ENCODE measurements at places on chromosomes 13 and 19. TPM values are rescaled to one million over a fixed set of nuclear protein-coding genes. Genes with fewer than 3 reads are reported as not detected.

FUT1 gene
- 6.2 TPM for total RNA-seq

GRCh38 chr13:36057041-36057440 is 74.1 kb downstream of the DCLK1 start:
- DNase-seq, result no peak
- H3K27ac ChIP-seq, result no peak overlapping the region
- H3K4me1 ChIP-seq, result no peaks in the 10 kb centered on the region
- H3K27me3 ChIP-seq, result no peaks in the 10 kb centered on the region

DNA sequence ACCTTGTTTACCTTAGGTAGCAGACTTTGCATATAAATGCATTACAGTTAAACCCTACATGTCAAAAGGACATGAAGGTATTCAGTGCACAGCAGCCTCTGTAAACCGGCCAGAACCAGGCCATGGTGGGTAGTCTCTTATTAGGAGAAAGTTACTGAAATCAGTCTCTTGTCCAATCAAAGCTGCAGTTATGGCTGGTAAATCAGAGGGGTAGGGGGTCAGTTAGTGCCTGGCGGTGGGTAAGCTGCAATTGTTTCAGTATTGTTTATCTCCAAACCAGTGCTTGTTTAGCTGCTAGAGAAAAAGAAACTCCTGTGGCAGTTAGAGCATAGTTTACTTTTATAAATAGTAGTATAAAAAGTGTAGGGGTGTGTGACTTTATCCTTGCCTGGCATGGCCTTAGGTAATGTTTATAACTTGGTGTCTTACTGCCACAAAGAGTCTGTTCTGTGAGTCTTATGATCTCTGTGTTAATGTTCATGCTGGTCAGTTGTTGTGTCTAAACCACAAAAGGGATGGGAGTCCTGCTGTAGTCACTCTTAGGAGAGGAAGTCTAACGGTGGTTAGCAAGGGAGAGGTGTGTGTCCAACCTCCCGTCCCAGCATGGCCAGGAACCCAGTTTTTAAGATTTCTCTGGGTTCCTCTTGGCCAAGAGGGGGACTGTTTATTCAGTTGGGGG is 28.0 kb downstream of the CHST8 start:
- H3K4me1 ChIP-seq, result no peaks in the 10 kb centered on the region
- no peak for DNase-seq
- no peak overlapping the region for H3K4me3 ChIP-seq
- H3K27ac ChIP-seq, result no peak overlapping the region
- no peaks in the 10 kb centered on the region for H3K27me3 ChIP-seq

DNA sequence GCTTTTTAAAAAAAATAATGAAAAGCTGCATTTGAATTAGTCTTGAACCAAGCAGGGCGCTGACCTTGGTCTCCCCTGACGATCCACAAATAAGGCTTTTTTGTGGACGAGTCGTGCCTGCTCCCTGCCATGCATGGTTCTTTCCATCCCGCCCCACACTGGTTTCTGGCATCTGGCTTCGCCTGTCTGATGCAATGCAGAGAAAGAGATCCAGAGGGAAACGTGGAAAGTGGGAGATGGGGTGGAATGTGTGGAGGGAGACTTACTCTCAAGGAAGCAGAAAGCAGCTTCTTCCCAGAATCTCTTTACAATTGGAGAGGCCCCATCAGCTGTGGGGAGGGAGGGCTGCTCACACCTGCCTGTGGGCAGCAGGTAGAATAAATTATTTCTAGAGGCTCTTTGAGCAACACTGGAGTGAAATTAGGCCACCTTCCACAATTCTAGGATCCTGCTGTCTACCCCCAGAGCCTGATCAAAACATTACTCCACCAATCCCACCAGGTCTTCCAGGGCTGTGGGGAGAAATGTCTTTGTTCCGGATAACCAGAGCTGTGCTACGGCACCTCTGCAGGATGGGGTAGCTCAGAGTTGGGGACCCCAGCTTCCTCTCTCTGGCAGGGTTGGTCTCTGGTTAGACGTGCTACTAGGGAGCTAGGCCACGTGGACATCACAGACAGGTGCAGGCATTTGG is 183.5 kb downstream of the UQCRFS1 start:
- H3K4me3 ChIP-seq, result no peak overlapping the region
- no peaks in the 10 kb centered on the region for H3K36me3 ChIP-seq
- no peaks in the 10 kb centered on the region for H3K4me1 ChIP-seq

GRCh38 chr13:44710576-44710975 is 134.4 kb upstream of the TSC22D1 start:
- no peaks in the 10 kb centered on the region for H3K36me3 ChIP-seq
- H3K27ac ChIP-seq, result no peak overlapping the region
- H3K27me3 ChIP-seq, result no peaks in the 10 kb centered on the region

DNA sequence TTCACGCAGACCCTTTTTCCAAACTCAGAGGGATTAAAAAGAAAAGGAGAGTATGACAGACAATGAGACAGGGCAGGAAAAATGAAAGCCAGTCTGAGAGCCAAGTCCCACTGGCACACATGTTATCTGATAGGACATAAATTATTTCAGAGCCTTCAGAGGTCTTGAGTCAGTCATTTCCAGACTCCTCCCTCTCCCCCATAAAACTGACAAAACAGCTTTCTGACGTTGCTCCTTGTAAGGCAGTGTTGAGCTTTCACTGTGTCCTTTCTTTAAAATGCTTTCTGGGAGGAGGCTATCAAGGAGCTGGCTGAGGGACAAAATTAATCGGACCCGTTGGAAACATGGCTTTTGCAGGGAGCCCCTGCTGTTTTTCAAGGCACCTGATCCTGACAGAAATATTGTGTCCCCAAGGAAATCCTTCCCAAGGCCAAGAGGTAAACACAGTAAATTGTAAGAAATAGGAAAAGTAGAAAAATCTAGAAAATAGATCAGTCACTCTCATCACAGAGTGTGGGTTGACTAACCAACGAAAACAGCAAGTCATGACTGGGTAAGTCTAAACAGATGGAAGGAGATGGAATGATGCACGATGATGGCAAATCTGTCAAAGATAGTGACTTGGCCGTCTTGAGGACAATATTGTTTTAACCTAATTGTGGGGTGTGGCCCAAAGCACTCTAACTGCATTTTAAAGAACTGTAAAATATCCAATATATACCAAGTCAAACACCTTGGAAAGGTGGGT is 89.7 kb downstream of the DCT start:
- H3K4me1 ChIP-seq, result no peaks in the 10 kb centered on the region
- no peak overlapping the region for H3K4me3 ChIP-seq
- no peak for DNase-seq
- no peaks in the 10 kb centered on the region for H3K36me3 ChIP-seq
- no peaks in the 10 kb centered on the region for H3K27me3 ChIP-seq

DNA sequence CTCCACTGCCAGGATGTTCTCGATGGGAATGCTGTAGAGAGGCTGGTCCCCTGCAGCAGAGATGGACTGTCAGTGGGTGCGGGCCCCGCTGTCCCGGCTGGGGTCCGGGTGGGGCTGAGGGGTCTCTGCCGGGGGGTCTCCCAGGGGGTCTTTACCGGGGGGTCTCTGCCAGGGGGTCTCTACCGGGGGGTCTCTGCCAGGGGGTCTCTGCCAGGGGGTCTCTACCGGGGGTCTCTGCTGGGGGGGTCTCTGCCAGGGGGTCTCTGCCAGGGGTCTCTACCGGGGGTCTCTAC is 25.7 kb upstream of the C13orf46 start:
- no peak for DNase-seq
- H3K4me1 ChIP-seq, result no peaks in the 10 kb centered on the region
- no peaks in the 10 kb centered on the region for H3K27me3 ChIP-seq

CEACAM21 gene
- total RNA-seq, result 0.66 TPM

DNA sequence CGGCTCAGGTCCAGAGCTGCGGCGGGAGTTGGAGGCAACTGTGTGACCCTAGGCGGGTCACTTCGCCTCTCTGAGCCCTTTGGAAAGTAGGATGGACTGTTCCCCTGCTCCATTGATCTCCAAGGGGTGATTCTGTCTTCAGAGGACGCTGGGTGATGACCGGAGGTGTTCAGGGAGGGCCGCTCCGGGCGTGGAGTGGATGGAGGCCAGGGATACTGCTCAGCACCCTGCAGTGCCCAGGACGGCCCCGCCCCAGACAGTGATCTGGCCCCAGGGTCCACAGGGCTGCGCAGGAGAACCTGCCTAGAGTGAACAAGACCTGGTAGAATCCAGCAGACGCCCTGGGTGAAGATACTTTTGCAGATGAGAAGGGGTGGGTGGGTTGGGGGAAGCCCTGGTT is 7.0 kb downstream of the NCLN start:
- no peaks in the 10 kb centered on the region for H3K36me3 ChIP-seq
- H3K4me3 ChIP-seq, result no peak overlapping the region
- DNase-seq, result no peak
- no peaks in the 10 kb centered on the region for H3K27me3 ChIP-seq
- H3K4me1 ChIP-seq, result peaks cover 3% of the 10 kb centered on the region

CD33 gene
- total RNA-seq, result 2.9 TPM

MISP gene
- total RNA-seq, result 2.5 TPM

GRCh38 chr19:18161636-18162002 is 8.7 kb downstream of the PIK3R2 start:
- DNase-seq, result no peak
- H3K27ac ChIP-seq, result no peak overlapping the region
- peaks cover 12% of the 10 kb centered on the region for H3K4me1 ChIP-seq

GRCh38 chr13:93227280-93227877 is 772 bp downstream of the GPC6 start:
- H3K27ac ChIP-seq, result peak overlapping the region; percentile 72
- DNase-seq, result no peak
- H3K4me3 ChIP-seq, result peak overlapping the region; percentile 71
- H3K4me1 ChIP-seq, result no peaks in the 10 kb centered on the region

DNA sequence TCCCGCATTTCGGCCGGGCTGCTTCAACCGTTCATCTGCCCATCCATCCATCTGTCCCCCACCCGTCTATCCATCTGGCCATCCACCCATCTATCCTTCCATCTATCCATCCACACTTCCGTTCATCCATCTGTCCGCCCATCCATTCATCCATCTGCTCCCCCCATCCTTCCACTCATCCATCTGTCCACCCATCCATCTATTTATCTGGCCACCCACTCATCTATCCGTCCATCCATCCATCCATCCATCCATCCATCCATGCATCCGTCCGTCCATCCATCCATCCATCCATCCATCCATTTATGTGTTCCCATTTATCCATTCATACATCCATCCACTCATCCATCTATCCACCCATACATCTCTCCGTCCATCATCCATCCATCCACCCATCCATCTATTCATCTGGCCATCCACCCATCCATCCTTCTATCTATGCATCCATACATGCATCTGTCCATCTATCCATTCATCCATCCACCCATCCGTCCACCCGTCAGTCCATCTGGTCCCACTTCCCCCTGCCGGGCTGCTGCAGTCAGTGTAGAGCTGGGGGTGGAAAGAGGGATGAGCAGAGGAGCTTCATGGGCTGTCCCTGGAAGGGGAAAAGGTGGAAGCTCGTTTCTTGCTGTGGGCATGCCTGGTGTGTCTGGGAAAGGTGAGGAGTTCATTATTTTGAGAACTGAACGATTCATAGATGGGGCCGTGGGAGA is 722 bp downstream of the HSD11B1L start:
- H3K27ac ChIP-seq, result peak overlapping the region; percentile 92
- no peaks in the 10 kb centered on the region for H3K27me3 ChIP-seq
- peaks cover 9% of the 10 kb centered on the region for H3K4me1 ChIP-seq
- no peak for DNase-seq

ZNF135 gene
- total RNA-seq, result 7.5 TPM

DNA sequence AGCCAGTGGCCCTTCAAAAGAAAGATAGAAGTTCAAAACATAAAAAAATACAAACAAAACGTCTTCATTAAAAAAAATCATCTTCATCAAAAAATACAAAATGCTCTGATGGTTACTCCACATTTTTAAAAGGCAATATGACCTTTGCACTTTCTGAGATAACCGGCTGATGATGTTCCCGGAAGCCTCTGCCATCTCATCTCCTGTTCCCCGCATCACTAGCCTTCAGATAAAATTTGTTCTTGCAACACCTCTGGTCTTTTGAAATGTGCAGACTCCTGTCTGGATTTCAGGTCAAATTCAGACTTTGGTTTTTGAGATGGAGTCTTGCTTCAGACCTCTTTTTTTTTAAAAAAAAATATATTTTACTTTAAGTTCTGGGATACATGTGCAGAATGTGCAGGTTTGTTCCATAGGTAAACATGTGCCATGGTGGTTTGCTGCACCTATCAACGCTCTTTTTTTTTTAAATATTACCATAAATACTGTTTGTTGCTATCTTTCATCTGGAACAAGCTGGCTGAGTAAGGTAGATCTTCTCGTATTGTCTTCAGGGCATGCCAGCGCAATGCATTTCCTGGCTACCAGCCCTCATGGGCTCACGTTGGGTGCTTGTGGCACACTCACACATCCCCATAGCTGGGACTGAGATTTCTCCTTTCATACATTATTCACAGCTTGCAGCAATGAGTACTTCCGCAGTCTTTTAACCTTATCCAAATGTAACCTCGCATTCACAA is 418.9 kb upstream of the ARGLU1 start:
- H3K36me3 ChIP-seq, result no peaks in the 10 kb centered on the region
- H3K27me3 ChIP-seq, result no peaks in the 10 kb centered on the region

DNA sequence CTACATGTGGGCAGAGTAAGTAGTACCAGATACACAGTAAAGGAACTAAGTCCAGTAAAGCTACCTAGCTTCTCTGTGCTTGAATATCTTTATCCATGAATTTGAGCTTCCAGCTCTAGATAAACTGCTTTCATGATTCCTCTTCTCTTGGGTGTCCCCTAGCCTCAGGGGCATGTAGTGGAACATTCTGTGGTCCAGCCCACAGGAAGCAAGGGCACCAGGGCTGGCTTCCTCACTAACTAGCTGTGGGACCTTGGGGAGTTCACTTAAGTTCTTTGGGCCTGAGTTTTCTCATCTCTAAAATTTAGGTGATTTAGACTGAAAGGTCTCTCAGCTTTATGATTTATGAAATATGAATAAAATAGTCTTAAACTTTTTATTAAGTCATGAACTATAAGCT is 185.7 kb downstream of the KATNAL1 start:
- peaks cover 10% of the 10 kb centered on the region for H3K4me1 ChIP-seq
- no peaks in the 10 kb centered on the region for H3K27me3 ChIP-seq
- no peak overlapping the region for H3K4me3 ChIP-seq
- no peaks in the 10 kb centered on the region for H3K36me3 ChIP-seq
- DNase-seq, result no peak

- H3K27ac ChIP-seq, result no peak overlapping the region
- no peaks in the 10 kb centered on the region for H3K36me3 ChIP-seq
- H3K27me3 ChIP-seq, result peaks cover 18% of the 10 kb centered on the region
- no peak overlapping the region for H3K4me3 ChIP-seq
- no peaks in the 10 kb centered on the region for H3K4me1 ChIP-seq
Measured at GRCh38 chr19:50599427-50599826, 31.2 kb upstream of the LRRC4B start.

DNA sequence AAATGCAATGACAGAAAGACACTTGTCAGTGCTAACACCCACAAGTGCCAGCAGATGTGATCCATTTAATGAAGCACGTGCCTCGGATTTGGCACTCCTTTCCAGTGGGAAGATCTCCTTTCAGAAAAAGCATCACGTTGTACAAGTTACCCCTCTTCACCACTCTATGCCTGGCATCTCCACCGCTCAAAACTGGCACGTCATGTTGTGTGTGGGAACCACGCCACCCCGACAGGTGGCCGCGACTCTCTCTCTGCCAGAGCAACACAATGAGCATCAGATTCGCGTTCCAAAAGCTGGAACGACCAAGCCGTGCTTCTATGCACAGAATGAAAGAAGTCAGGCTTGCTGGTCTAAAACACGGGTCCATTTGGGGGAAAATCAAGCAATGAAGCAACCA is 24.3 kb downstream of the TMTC4 start:
- no peak overlapping the region for H3K27ac ChIP-seq
- no peaks in the 10 kb centered on the region for H3K27me3 ChIP-seq
- DNase-seq, result no peak
- no peaks in the 10 kb centered on the region for H3K36me3 ChIP-seq
- H3K4me1 ChIP-seq, result no peaks in the 10 kb centered on the region

- H3K27ac ChIP-seq, result no peak overlapping the region
- H3K4me3 ChIP-seq, result no peak overlapping the region
- DNase-seq, result no peak
- no peaks in the 10 kb centered on the region for H3K4me1 ChIP-seq
Measured at GRCh38 chr19:29495091-29495490, 30.7 kb upstream of the VSTM2B start.

CEACAM3 gene
- total RNA-seq, result not detected

Data from breast epithelium (tissue), 4 donors.